ENCODE measurements at places on chromosomes 1 and 21.

GRCh38 chr1:10586125-10586524 is 111.4 kb downstream of the PEX14 start:
- DNase-seq: no peak

DNA sequence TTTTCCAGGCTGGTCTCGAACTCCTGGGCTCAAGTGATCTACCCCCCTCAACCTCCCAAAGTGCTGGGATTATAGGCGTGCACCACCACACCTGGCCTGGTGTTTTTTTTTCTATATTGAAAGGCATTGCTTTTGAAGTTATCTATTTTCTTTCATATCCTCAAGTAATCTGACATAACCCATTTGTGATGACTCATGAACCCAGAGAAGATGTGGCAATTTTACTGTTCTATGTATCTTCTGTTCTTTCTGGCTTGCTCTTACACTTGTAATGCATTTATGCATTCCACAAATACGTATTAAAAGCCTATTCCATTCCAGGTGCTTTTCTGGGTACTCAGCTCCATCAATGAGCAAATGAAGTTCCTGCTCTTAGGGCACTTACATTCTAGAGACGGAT is 29.9 kb upstream of the ERRFI1 start:
- DNase-seq: no peak

DNA sequence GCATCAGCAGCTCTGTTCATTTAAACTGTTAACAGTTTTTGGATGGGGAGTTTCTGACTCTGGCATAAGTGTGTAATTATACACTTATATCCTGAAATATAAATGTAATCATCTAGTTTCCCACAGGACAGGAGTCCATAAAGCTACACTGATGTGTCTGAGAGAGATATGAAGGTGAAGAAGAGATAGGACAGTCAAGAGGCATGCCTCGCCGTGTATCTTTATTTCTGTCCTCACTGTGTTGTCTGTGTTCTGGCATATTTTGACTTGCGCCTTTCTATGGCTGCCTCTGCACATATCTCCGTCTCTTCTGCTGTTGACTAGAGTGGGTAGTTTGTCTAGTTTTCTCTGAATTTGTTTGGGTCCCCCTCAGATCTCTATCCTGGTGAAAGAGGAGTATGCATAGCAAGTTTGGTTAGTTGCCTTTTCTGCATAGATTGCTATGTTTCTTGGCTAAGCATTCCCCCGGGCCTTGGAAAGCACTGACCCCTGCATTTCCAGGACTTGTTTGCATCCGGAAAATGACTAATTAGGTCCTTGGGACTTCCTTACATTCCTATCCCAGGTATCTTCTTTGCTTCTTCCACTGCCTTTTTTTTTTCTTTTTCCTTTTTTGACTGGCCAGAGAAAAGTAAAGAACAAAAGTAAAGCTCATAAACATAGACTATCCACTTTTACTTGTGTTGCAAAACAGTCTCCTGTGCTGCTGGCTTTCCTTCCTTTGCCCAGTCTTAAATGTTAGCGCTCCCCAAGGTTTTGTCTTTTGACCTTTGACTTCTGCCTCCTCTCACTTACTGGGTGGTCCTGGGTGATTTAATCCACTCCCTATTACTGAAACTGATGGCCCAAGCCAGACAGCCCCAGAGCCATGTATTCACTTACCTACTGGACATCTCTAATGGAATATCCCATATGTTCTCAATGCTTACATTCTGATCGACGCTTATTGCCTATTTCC is 27.6 kb upstream of the CNN3 start:
- DNase-seq: no peak

DNA sequence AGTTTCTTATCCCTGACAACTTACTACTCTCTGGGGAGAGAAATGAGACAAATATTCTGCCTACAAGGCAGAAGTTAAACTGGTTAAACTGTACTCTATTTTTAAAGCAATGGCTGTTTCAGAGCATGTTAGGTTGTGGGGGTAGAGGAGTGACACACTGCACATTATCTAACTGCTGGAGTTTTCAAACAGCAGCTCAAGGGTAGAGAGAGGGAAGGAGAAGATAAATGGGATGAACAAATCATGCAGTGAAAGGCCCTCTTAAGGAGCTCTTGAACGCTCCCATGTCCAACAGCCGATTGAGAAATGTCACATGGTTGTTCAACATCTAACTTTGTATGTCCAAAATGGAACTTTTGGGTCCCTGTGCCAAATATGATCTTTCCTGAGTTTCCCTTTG is 14.0 kb upstream of the IFI44L start:
- no peak for DNase-seq

DNA sequence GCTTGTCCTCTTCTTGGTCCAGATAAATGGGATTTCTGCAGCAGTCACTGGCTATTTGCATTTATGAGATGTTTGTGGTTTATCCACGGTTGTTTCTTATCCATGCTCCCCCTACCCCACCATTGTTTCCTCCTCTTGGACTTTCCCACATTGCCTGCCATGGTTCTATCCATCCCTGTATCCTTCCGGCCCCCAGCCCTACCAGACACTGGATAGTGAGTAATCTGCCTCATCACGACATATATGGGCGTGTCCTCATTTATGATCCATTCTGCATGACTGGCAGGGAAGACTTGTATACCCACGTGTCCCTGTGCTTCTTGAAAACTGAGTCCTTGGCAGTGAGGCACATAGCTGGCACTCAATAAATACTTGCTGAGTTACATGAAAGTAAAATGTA is 40.1 kb downstream of the CACNA1S start:
- DNase-seq: no peak

- no peak for DNase-seq
Measured at GRCh38 chr1:96281491-96281890, 440.1 kb upstream of the PTBP2 start.

DNA sequence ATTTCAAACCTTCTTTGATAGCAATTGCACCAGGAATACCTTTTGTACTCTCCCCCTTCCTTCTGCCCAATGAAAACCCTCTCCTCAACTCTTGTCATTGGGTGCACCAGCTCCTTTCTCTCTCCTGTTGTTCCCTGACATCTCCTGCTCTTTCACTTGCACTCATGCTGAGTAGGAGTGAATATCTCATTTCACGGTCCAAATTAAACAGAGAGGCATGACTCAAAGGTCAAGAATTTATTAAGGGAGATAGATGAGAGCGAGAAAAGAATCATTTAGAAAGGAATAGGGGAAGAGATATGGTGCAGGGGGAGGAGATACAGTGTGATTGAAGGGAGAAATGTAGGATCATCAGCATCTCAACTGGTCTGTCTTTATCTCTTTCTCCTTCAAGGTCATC is 22.1 kb downstream of the AIM2 start:
- DNase-seq: no peak

DNA sequence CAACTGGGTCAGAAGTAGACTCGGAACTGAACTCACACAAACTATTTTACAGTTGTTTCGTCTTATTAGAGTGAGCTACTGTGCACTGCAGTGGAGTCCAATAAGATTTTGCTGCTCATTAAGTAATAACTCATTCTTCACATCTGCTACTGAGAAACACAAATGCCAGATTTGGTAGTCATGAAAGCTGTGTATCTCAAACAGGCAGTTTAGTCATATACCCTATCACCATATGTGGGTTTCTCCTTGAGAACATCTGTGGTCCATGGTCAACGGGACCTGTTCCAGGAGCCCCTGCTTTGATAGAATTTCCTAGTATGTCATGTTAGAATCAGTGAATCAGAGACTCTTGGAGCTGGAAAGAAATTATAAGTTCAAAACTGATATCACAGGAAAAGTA is 60.4 kb downstream of the ALG14 start:
- no peak for DNase-seq

DNA sequence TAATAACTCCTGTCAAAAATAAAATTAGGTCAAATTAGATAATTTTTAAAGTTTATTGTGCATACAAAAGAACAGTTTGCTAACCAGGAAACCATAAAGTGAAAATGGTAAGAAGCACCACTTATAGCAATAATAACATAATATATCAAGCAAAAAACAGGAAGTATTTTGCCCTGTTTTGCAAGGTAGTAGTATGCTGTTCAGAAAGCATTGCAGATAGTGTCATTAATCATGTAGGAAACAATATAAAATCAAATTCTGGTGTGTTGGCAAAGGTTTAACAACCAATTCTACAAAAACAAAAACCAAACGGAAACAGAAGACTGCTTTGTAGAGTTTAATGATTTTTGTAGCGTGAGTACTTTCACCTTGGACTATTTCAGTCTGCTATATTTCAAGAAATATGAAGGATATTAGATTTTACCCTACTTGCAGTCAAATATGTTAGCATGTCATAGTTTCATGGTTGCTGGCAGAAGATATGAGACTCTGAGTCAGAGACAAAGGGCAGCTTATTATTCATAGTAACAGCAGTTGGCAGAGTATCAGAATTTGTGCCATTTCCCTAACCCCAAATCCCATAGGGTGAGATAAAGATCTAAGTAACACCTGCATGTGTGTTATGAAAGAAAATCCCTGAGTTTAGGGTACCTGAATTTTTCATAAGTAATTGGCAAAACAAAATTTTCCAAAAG is 729.0 kb upstream of the BRINP3 start:
- DNase-seq: no peak

GRCh38 chr1:179826626-179827280 is 50.9 kb downstream of the TOR1AIP2 start:
- DNase-seq: no peak

Measured in left hindlimb (tissue), 1 donor.